ENCODE measurements at places on chromosomes 11 and 22. TPM values are rescaled to one million over a fixed set of nuclear protein-coding genes. Genes with fewer than 3 reads are reported as not detected.

Gene SLC1A2
- not detected for total RNA-seq

Gene UPK3A
- not detected for total RNA-seq

Gene MMP27
- total RNA-seq, result not detected

Gene USH1C
- not detected for total RNA-seq

Gene SUSD2
- total RNA-seq, result 0.14 TPM

Gene IL10RA
- 25.5 TPM for total RNA-seq

GRCh38 chr22:35525687-35526332, 14.8 kb upstream of the RASD2 start:
- peaks cover 9% of the 10 kb centered on the region for H3K4me1 ChIP-seq
- no peak overlapping the region for H3K27ac ChIP-seq

- peaks cover 25% of the 10 kb centered on the region for H3K36me3 ChIP-seq
- no peak overlapping the region for H3K27ac ChIP-seq
- H3K27me3 ChIP-seq, result no peaks in the 10 kb centered on the region
- no peak for DNase-seq
- H3K4me3 ChIP-seq, result no peak overlapping the region
Measured at GRCh38 chr11:66076561-66076960, 6.5 kb downstream of the PACS1 start.

- H3K27ac ChIP-seq, result no peak overlapping the region
- H3K36me3 ChIP-seq, result no peaks in the 10 kb centered on the region
- no peak for DNase-seq
- no peaks in the 10 kb centered on the region for H3K4me1 ChIP-seq
- no peaks in the 10 kb centered on the region for H3K27me3 ChIP-seq
- no peak overlapping the region for H3K4me3 ChIP-seq
Measured at GRCh38 chr11:7576726-7577290, 63.0 kb downstream of the PPFIBP2 start.

GRCh38 chr11:67998150-67999045, 5.5 kb downstream of the UNC93B1 start:
- H3K4me3 ChIP-seq, result no peak overlapping the region
- no peaks in the 10 kb centered on the region for H3K27me3 ChIP-seq
- peaks cover 13% of the 10 kb centered on the region for H3K4me1 ChIP-seq

DNA sequence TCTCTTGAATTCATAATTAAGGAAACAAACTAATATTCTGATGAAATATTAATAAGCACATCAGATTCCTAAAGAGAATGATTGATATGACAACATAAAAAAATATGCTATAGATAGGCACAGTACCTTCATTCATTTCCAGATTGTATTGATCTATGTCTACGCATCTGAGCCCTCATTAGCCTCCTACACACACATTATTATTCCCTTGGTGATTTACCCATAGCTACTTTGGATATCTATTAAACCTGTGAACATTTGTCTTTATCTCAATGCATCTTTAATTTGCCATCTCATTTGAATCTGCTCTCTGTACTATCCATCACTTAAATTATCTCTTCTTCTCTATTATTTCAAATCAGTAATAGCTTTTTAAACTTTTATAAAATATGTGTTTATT, 18.4 kb downstream of the SESN3 start:
- DNase-seq, result no peak
- no peaks in the 10 kb centered on the region for H3K27me3 ChIP-seq
- no peak overlapping the region for H3K27ac ChIP-seq
- no peak overlapping the region for H3K4me3 ChIP-seq
- H3K4me1 ChIP-seq, result peaks cover 18% of the 10 kb centered on the region

DNA sequence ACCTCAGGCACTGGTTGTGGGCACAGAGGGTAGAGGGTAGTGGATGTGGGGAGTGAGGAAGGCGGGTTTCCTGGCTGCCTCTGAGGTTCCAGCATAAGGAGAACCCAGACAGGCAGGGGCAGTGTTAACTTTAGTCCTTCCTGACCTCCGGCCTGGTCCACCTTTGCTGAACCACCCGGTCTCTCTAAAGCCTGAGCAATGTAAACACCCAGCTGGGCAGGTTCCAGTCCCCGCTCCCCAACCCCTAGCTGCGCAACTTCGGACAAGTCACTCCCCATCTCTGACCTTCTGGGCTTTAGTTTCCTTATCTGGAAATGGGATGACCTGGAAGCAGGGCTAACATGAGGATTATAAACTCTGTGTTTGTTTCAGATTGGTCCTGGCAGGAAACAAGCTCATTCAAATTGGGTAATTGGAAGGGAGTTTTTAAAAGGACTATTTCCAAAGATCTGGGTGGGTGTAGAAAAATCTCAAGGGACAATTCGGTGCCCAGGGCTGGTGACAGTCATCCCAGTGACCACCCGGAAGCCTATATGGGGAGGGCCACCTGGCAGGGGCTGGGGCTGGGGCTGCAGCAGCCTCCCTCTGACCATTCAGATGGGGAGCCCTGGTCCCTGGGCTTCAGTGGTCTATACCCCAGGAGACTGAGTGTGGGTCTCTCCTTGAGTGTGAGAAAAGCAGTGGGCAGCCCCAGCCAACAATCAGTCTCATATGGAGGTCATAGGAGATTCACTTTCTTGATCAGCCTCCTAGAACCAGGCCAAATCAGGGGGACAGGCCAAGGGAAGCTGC, 108.3 kb upstream of the SYT13 start:
- no peak overlapping the region for H3K27ac ChIP-seq
- H3K36me3 ChIP-seq, result no peaks in the 10 kb centered on the region
- H3K4me1 ChIP-seq, result peaks cover 11% of the 10 kb centered on the region
- H3K27me3 ChIP-seq, result no peaks in the 10 kb centered on the region
- no peak overlapping the region for H3K4me3 ChIP-seq
- DNase-seq, result no peak

- no peaks in the 10 kb centered on the region for H3K36me3 ChIP-seq
- H3K4me1 ChIP-seq, result peaks cover 40% of the 10 kb centered on the region
- no peak overlapping the region for H3K27ac ChIP-seq
- no peaks in the 10 kb centered on the region for H3K27me3 ChIP-seq
- DNase-seq, result peak; percentile 51
- no peak overlapping the region for H3K4me3 ChIP-seq
Measured at GRCh38 chr11:66546966-66547661, 411 bp downstream of the ACTN3 start.

GRCh38 chr22:37302674-37303555, 20.6 kb downstream of the CYTH4 start:
- no peak overlapping the region for H3K4me3 ChIP-seq
- no peaks in the 10 kb centered on the region for H3K36me3 ChIP-seq
- no peaks in the 10 kb centered on the region for H3K27me3 ChIP-seq
- H3K27ac ChIP-seq, result no peak overlapping the region
- H3K4me1 ChIP-seq, result peaks cover 11% of the 10 kb centered on the region
- DNase-seq, result no peak

- peaks cover 11% of the 10 kb centered on the region for H3K4me1 ChIP-seq
- H3K4me3 ChIP-seq, result no peak overlapping the region
- H3K27me3 ChIP-seq, result no peaks in the 10 kb centered on the region
- DNase-seq, result no peak
- no peak overlapping the region for H3K27ac ChIP-seq
Measured at GRCh38 chr11:45777127-45777969, 27.6 kb upstream of the SLC35C1 start.

GRCh38 chr11:2537896-2538724, 93.3 kb downstream of the KCNQ1 start:
- H3K36me3 ChIP-seq, result no peaks in the 10 kb centered on the region
- no peaks in the 10 kb centered on the region for H3K27me3 ChIP-seq
- no peak for DNase-seq
- no peaks in the 10 kb centered on the region for H3K4me1 ChIP-seq
- no peak overlapping the region for H3K27ac ChIP-seq
- H3K4me3 ChIP-seq, result no peak overlapping the region

- H3K4me3 ChIP-seq, result no peak overlapping the region
- H3K27ac ChIP-seq, result no peak overlapping the region
- H3K36me3 ChIP-seq, result no peaks in the 10 kb centered on the region
- H3K4me1 ChIP-seq, result no peaks in the 10 kb centered on the region
- H3K27me3 ChIP-seq, result no peaks in the 10 kb centered on the region
Measured at GRCh38 chr11:67534070-67534679, 10.9 kb upstream of the CABP2 start.

Data from Karpas-422 (cell line).